ACHN (cell line): ENCODE measurements at places on chromosomes 12 and 14.
A peak's percentile ranks its signal among the peaks of the same experiment; 100 is the strongest.

DNA sequence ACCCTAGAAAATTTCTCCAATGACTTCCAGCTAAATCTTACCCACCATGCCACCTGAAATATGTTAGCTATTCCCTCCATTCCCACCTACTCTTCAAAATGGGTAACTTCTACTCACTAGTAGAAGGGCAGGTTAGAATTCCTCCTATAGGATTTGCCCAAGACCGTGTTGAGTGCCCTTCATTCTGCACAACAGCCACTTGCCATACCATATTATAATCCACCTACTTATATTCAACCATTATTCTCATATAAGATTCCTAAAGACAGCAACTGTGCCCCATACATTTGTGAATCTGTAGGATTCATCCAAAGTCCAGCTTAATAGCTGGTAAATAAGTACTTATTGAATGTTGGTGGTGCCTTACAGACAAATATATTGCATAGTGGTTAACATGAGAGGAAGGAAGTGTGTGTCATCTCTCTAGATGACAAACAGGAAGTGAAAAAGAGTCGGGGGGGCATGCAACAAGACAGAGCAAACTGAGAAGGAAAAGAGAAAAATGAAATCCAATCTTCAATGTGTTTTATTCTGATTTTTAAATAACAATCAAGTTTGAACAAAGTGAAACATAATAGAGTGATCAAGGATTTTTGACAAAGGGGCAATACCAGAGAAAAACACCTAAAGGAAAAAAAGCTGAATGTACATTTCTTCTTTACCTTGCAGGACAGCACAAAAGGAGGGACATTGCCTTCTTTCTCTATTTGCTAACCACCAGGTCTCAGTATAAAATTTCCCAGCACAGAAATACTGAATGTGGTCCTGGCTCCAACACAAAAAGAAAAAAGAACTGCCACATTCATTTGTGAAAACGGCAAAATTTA, 389.3 kb upstream of the USP15 start:
- no peak for DNase-seq

- no peak for DNase-seq
These were observed 179.0 kb downstream of the RASSF9 start for GRCh38 chr12:85657251-85657650.

GRCh38 chr12:105555556-105556295, 225.2 kb downstream of the C12orf75 start:
- DNase-seq: no peak

GRCh38 chr12:85191-85666, 18.7 kb downstream of the IQSEC3 start:
- no peak for DNase-seq

DNA sequence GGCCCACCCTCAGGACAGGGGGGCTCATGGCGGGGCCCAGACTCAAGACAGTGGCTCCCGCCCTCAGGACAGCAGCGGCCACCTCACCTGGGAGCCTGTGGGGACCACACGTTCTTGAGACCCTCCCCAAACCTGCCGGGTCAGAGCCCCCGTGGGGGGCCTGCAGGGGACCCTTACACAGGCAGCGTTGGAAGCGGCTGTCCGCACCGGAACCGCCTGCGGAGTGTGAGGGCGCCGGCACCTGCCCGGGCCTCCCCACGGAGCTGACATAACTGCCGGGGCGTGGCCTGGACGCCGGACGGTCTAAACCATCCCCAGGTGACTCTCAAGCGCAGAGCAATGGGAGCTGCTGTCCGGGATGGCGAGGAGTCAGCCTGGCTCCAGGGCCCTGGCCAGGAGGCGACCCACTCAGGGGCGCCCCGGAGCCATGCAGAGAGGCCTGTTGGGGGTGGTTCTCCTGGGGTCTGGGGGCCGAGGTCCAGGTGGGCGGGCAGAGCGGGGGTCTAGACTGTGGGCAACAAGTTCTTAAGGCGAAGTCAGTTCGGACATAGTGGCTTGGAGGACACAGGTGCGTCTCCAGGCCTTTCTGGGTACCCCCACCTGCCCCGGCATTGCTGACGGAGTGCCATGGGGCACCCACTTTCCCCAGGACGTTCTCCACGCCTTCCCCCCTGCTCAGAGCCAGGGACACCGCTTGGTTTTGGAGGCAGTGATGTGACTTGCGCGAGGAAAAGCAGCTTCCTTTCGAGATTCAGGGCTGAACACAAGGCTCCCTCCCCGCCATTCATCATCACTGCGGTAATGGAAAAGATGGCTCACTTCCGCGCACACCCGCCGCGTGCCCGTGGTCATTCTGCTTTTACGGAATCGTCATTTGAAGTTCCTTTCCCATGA, 23.2 kb downstream of the GALNT9 start:
- DNase-seq: no peak

DNA sequence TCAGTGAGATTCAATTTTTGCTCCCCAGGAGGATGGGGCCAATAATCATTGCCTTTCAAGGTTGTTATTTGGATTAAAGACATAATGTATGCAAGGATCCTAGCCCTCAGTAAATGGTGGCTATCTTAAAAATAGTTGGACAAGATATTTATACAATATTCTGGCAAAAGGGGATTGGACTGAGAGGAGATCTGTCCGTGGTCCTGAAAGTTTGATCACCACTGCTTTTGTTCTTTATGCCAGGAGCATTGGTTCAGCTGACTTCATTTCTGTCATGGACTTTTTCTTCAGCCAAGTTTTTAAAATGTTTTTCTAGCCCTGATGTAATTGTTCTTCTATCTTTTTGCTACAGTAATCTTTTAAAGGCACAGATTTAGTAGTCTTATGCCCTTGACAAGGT, 70.2 kb upstream of the TCL1A start:
- peak; percentile 27 for DNase-seq

GRCh38 chr14:104978746-104979691, 845 bp upstream of the AHNAK2 start:
- DNase-seq: no peak

DNA sequence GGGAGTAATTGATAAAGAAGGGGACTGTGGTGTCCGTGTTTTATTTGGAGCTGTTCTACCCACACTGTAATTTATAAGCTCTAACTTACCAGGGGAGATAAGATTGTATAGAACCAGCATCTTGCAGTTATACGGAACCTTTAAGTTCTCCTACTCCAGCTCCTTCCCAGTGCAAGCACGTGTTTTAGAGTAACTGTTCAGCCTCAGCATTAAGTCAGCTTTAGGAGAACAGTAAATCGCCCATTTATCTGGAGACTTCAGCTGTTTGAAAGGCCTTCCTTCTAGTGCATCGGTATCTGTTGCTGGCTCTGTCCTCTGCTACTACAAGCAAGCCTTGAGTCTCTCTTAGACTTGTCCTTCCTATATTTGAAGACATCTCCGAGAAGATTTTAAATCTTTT, 95.6 kb downstream of the ETV6 start:
- peak; percentile 13 for DNase-seq

DNA sequence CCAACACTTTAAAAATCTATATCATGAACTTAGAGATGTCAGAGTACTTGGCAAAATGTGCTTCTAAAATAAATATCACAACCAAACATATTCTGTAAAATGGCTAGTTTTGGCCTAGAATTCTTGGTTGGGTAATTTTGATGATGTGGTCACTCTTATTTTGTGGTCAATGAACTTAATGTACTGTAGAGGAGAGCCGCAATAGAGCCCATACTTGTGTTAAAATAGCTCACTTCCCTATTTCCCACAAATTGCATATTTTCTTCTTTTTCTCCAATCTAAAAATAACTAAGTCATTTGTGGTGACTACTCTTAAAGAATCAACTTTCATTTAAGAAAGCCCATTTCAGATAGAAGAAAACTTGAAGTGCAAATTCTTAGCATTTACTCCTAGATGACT, 619.4 kb downstream of the CCER1 start:
- no peak for DNase-seq

DNA sequence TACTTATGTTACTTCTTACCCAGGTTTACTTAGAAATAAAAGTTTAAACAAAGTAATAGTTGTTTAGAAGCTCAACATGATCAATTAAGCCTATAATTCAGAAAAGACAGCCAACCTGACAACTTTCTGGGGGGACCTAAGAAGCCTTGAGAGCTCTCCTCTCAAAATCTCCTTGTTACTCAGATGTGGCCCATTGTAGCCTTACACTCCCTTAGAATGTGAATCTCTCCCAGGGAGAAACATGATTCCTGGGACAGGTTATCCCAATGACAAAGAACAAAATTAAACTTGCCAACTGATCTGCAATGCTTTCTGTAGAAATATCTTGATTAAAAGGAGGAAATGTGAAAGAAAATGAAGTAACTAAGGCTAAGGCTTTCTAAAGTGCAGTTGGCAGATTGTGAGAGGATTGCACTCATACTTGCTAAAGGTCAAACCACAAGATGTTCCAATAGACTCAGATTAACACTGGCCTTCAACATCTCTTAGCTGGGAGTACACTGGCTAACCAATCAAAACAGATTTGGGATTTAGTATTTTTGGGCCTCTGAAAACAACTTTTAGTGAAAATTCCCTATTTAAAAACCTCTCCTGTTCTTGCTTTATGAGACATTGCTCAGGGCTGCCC, 72.3 kb upstream of the TMX1 start:
- no peak for DNase-seq

- DNase-seq: peak; percentile 79
These were observed 96.9 kb upstream of the FGD4 start for GRCh38 chr12:32302218-32303173.

GRCh38 chr14:69994002-69994401, 114.8 kb downstream of the SMOC1 start:
- no peak for DNase-seq

DNA sequence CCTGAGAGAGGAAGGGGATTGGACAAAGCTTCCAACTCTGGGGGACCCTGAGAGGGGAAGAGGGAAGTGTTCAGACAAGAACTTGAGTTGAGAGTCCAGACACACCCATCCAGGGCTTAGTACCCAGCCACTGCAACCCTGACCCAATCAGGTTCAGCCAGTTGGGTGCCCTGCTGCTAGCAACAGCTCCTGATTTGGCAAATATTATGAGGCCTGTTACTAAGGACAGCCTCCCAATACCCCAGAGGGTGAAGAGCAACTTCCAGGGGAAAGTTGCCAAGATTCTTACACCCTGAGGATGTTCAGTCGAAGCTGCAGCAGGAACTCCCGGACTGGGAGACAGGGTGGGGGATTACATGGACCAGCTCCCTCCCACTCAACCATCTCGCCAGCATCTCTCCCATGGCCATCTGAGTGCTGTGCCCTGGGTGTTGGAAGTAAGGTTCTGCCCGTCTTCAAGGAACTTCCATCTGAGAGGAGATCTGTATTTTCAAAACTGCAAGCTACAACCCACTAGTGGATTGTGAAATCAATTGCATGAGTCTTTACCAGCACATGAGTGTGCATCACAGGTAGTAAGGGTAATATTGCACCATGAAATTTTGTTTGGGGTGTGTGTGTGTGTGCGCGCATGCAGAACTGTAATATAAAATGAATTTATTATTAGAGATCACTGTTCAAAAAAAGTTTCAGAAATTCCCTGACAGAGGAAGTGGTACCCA, 11.5 kb upstream of the KRT78 start:
- DNase-seq: peak; percentile 37

- no peak for DNase-seq
These were observed 120.1 kb downstream of the ASCL4 start for GRCh38 chr12:107894589-107894988.

GRCh38 chr12:132986885-132987225, 688 bp downstream of the ZNF26 start:
- DNase-seq: peak; percentile 47
